ENCODE measurements at places on chromosomes 13 and 19. TPM values are rescaled to one million over a fixed set of nuclear protein-coding genes. Genes with fewer than 3 reads are reported as not detected.
A peak's percentile ranks its signal among the peaks of the same experiment; 100 is the strongest.

The ZNF429 gene
- 8.1 TPM for total RNA-seq

The ZNF345 gene
- 3.2 TPM for total RNA-seq

The PNPLA6 gene
- 51.5 TPM for total RNA-seq

The KLK12 gene
- not detected for total RNA-seq

The RASGRP4 gene
- not detected for total RNA-seq

- no peak for DNase-seq
These were observed 34.9 kb upstream of the FXYD3 start for GRCh38 chr19:35080613-35081170.

DNA sequence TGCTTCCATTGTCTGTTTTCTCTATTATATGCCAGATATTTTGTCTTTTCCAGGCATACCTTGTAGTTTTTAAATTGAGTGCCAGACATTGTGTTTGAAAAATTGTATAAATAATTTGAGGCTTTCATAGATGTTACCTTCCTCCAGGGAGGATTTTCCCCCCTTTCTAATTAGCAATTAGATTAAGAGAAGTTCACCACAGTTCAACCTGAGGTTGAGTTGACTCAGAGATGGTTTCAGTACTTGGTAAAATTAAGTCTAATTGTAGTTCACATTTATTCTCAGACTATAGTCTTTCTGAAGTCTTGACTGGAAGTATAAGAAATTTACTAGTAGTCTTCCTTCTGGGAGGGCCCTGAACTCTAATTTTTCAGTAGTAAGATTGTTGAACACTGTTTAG, 104.1 kb upstream of the SCEL start:
- no peak for DNase-seq

- DNase-seq, result peak; percentile 3
These were observed 1181.9 kb downstream of the OLFM4 start for GRCh38 chr13:54210397-54211049.

GRCh38 chr13:95176611-95177259, 124.5 kb downstream of the ABCC4 start:
- DNase-seq, result no peak

DNA sequence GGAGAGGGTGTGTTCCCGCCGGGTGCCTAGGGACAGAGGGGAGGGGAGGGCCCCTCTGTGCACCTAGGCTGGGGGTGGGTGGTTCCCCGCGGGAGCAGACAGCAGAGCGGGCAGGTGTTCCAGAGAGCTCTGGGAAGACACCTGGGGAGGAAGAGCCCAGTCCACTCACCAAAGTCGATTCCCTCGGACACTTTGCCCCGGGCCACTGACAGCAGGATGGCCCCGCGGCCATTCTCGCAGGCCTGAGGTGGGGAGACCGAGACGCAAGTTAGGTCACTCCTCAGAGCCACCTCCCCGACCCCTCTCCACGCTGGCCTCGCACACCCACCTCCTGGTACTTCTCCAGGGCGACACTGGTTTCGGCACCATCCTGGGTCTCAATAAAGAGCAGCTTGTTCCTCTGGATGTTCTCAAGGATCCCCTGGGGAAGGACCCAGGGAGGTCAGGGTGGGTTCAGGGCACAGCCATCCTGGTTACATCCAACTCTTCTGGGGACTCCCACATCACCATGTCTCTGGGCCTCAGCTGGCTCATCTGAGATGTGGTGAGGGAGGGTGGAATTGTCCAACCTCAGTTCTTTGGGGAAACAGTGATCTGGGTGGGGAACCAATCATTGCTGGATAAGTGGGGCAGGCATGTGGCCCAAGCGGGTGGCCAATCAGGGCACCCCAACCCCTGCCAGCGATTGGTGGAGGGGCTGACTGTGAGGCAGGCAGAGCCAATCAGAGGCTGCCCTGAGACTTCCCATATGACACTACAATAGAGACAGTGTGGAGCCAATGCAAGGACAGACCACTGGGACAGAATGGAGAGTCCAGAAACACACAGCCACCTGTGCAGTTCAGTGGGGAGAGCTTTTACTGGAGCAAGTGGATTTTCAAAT, 12.6 kb downstream of the KLC3 start:
- DNase-seq, result no peak

GRCh38 chr19:58007285-58007684, 4.7 kb upstream of the ZNF606 start:
- no peak for DNase-seq

- DNase-seq, result peak; percentile 83
These were observed 7.4 kb upstream of the IGFL1 start for GRCh38 chr19:46221981-46222610.

DNA sequence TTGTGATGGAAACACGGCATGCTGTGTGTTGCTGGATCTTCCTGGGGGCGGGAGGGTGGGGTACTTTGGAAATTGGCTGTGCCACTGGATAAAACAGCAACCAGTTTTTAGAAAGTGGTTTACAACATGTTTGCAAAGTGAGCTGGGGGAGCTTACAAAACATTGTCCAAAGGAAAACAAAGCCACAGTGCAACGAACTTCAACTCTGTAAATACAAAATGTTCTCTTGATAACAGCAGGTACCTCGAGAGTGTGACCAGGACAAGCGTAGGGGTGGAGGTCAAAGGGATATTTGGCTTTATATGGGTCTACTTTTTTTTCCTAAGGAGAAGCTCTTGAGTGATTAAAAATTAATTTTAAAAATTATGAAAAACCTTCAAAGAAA, 2.5 kb downstream of the IGSF23 start:
- no peak for DNase-seq

- DNase-seq, result no peak
These were observed 9.9 kb downstream of the ZNF665 start for GRCh38 chr19:53183146-53183764.

GRCh38 chr13:99812625-99813024, 158.9 kb downstream of the ZIC5 start:
- peak; percentile 76 for DNase-seq

DNA sequence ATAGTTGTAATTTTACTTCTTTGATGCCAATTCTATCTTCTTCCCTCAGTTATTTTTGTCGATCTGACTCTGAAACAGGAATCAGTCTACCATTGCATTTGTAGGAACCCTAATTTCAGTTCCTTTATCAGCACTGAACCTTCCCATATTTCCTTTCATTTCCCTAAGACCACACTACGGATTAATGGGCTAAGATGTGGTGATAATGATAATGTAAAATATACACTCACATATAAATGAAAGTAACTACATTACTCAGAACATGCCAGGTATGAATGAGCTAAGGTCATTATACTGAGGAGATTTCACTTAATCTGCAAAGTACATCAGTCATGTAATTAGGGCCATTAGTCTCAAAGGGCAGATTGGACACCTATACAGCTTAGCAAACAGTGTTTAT, 60.2 kb upstream of the RFC3 start:
- no peak for DNase-seq
